ENCODE measurements at places on chromosomes 7 and 10.

DNA sequence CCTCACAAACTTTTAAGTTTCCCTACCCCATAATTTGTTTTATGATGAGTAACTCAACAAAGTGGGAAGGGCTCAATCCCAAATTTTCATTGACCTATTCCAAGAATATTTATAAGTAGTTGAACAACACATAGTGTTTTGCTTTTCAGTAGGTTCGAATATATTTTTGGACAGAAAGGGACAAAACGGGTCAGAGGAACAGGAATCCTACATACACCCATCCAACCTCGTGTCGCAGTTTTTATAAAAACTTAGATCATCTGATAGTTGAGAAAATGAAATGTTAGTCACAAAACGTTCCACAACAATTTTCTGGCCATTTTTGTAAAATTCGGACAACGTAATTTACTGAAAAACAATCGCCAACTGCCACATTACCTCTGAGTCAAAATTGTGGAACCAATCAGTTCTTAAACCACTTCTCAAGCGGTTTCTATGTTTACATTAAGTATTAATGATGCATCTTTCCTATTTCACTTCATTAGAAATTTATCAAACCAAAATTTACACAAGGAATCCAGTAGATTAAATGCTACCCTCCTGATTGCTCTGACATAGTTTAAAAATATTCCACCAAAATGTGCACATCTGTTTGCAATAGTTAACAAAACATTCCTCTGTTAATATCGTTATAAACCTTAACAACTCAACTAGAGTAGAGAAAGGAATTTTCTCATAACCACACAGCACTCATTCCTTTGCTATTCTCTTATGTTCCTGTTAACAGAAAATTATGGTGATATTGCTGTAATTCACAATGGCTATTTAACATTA is 6.3 kb downstream of the WNT16 start:
- peak; percentile 55 for DNase-seq

GRCh38 chr7:20317413-20317812 is 13.3 kb upstream of the ITGB8 start:
- DNase-seq = no peak

DNA sequence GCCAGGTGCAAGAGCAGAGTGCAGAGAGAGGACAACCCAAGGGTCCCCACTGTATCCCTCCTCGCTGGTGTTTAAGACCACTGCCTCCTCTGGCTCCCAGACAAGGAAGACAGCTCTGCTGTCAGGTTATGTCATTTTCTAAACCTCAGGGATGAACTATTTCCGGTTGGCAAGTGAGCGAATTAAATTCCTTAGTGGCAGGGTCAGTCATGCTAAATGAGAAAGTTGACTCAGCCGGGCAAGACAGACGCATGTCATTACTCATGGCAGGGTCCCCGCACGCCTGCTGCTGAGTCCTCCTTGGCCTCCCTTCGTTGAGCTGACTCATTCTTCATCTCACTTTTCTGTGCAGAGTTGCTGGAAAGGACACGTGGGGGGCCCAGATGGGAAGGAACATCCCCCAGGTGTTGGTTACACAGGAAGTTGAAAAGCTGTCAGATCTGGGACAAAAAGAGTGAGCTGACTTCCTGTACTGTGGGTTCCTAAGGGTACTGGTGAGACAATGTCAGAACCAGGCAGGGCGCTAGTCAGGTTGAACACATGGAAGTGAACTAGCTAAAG is 47.1 kb upstream of the UCN3 start:
- DNase-seq = peak; percentile 43

DNA sequence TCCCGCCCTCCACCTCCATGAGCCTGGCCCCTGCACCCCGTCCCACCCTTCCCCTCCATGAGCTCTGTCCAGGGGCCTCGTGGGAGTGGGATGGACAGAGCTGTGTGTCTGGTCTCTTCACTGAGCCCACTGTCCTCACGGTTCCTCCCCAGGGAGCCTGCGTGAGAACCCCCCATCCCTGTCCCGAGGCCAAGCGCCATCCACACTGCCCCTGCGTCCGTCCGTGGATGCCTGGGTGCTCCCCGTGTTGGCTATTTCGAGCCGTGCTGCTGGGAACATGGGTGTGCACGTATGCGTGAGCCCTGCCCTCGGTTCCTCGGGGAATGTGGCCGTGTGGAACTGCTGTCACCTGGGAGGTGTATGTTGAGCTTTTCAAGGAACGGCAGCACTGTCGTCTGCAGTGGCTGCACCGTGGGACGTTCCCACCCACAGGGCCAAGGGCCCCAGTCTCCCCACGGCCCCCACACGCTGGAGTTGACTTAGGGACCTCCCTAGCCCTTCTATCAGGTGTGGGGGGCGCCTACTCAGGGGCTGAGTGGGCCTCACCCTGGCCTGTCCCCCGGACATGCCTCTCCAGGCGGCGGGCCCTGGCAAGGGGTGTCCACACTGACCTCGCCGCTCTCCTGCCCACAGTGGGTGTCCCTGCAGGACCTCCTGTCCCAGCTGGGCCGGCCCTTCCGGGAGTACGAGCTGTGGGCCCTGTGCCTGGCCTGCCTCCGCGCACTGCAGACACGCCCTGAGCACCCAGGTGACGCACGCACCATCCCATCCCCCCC is 28.1 kb downstream of the KNDC1 start:
- DNase-seq = no peak

GRCh38 chr7:70171369-70171920 is 573.2 kb downstream of the AUTS2 start:
- no peak for DNase-seq

- DNase-seq = no peak
Observed at GRCh38 chr7:54802114-54802513, 43.1 kb upstream of the SEC61G start.

DNA sequence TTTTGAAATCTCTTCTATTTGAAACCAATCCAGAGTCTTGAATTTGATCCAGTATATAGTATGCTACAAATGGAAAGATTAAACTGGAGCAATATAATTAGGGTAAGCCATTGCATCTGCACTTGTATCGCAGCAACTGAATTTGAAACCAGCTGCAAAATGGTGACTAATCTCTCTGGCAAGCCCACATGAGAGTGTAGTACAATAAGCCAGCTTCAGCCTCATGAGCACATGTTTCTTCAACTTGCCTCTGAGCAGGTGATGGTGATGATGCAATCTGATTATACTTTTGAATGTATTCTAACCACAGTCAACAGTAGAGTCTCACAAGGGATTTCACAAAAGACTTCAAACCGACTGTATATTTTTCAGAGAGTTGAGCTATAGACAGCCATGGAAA is 829 bp upstream of the RPA3 start:
- DNase-seq = peak; percentile 86

DNA sequence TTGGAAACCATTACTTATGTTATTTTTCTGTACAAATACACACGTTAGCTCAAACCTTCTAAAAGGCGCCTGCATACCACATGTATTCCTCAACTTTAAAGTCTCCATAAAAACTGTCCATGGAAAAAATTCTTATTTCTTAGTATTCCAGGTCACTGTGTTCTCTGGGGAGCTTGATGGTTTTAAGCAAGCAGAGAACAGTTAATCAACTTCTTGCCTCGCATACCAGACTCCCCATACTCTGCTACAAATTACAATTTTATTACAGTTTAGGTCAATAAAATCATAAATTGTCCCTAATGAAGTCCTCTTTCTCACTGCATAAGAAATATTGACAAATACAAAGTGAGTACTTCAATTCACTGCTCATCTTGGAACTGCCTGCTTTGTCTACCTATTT is 77.0 kb upstream of the GPR22 start:
- peak; percentile 18 for DNase-seq

DNA sequence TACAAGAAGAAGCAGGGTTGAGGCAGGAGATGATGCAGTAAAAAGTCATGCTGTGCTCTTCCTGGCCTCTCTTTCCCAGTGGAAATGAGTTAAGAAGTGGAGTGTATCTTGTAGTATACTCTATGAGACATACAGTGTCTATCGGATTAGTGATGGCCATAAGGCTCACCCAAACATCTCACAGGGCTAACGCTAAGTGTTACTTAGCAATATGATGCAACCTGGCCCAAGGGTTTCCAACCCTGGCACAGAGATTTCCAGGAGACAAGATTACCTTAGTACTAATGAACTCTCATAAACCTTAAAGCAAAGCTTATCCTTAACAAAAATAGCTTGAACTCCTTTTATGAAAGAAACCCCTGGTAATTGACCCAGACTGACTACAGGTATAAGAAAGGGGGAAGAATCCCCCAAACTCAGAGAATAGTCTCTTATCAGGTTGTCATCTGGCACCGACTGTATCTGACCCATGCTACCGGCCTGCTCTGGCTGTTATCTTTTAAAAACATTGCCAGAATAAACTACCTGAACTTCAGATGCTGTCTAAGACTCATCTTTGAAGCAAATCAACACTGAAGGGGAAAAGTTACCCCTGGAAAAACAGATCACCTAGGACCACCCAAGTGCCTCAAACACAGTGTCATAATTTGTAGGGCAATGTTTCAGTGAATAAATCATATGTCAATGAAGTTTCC is 1002.0 kb downstream of the REEP3 start:
- no peak for DNase-seq

DNA sequence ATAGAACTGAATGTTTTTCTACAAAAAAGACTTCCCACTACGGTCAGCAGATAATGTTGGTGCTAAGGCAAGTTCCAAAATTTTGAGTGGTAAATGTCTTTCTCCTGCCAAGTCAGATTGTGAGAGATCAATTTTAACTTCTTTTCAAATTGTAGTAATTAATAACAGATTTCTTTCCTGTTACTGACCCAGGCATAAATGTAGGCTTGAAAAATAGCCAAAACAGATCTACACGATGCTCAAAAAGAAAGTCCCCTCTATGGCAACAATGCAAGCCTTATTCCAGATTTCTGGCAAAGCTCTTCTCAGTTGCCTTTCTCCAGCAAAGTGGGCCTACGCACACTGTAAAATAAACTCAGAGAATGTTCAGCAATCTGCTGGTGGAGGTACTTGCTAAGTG is 641.0 kb upstream of the NRP1 start:
- DNase-seq = no peak

- DNase-seq = no peak
Observed at GRCh38 chr10:8853048-8853447, 798.6 kb downstream of the GATA3 start.

DNA sequence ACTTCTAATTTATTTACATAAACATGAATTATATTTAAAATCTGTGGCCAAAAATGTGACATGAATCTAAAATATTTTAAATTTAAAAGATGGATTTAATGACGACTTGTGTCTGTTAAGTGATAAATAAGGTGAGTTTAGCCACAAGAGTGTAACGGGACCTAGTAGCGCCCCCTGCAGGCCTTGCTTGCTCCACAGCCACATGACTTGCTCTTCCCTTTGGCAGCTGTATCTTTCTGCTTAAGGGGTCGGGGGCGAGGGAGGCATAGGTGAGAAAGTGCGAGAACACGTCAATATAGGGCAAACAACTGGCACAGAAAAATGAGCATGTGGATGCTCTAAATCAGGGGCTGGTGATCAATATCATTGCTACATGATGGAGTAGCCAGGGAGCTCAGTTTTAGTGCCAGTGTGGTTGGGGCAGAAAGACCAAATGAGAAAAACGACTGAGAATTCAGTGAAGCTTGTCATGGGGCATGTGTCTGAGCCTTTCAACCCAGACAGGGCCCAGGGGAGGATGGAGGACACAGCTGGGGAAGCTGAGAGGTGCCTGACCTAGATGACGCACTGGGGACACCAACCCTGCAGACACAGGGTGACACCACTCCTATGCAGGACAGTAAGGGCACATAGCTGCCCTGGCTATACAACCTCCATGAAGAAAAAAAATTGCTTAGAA is 49.8 kb downstream of the PAXIP1 start:
- DNase-seq = no peak

GRCh38 chr7:55185321-55185802 is 166.5 kb downstream of the EGFR start:
- no peak for DNase-seq

- no peak for DNase-seq
Observed at GRCh38 chr7:64904008-64904407, 935 bp downstream of the ZNF273 start.

DNA sequence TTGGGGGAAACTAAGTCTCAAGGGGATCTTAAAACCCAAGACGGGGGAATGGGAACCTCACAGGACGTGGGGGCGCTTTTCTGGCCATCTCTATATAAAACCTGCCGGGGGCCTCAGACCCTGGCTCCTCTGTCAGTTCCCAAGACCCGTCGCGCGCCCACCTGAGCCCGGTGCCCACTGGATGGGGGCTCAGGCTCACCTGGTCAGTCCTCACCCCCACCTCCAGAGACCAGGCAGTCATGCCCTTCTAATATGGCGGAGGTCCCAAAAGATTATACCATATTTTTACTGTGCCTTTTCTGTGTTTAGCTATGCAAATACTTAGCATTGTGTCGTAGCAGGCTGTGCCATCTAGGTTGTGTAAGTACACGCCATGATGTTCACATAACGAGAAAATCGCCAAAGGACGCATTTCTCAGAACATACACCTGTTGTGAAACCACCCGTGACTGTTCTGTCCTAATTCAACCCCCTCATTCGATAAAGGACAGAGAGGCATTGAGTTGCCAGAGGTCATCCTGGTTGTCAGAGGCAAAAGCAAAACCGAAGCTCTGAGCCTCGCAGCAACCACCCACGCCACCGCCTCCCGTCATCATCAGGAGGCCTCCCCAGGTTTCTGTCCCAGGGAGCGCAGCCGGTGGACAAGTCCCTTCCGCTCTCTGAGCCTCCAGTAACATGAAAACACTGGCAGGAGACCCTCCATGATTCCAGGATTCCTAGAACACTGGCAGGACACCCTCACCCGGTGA is 28.9 kb downstream of the OAT start:
- DNase-seq = no peak

- no peak for DNase-seq
Observed at GRCh38 chr10:124225029-124225466, 131.7 kb upstream of the CHST15 start.

DNA sequence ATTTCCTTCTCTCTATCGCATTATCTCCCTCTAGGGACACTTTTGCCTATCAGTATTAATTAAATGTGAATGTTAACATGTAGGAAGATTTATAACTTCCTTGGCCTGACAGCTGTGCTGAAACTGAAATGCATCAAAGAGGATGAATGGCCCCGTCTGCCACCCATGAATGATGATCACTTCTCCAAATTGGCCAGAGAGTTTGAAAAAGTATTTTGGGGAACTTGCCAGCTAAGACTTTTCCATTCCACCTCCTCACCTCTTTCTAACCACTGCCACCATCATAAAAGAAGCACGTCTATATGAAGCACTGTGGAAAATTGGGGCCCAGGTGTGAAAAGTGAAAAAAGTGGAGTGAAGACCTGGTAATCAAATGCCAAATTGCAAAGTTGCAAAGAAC is 25.4 kb upstream of the ST8SIA6 start:
- no peak for DNase-seq

- no peak for DNase-seq
Observed at GRCh38 chr7:70242826-70243225, 644.6 kb downstream of the AUTS2 start.

DNA sequence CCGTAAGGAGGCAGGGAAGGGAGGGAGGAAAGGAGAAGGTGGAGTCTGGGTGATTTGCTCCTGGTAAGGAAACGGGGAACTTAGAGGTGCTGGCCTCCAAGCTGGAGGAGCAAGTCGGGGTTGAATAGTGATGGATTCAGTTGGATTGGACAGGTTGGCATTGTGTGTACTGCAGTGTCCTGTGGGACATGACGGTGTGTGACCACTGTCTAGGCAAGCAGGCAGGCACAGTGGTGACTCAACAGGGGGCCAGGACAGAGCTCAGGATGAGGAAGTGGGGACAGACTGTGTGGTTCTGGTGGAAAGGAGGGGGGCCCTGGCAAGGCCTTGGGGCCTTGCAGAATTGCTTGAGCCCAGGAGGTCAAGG is 48.8 kb downstream of the COL26A1 start:
- DNase-seq = no peak
